ENCODE measurements at places on chromosomes 13 and 19.
A peak's percentile ranks its signal among the peaks of the same experiment; 100 is the strongest.

GRCh38 chr19:15264061-15264932 is 32.0 kb upstream of the EPHX3 start:
- peaks cover 93% of the 10 kb centered on the region for H3K36me3 ChIP-seq
- peak; percentile 32 for DNase-seq
- no peaks in the 10 kb centered on the region for H3K4me1 ChIP-seq
- H3K27me3 ChIP-seq = no peaks in the 10 kb centered on the region
- H3K4me3 ChIP-seq = no peak overlapping the region

- no peaks in the 10 kb centered on the region for H3K27me3 ChIP-seq
- no peaks in the 10 kb centered on the region for H3K4me1 ChIP-seq
- H3K4me3 ChIP-seq = no peak overlapping the region
- H3K27ac ChIP-seq = no peak overlapping the region
- no peaks in the 10 kb centered on the region for H3K36me3 ChIP-seq
Observed at GRCh38 chr19:17353386-17353785, 16.0 kb downstream of the GTPBP3 start.

- no peak for DNase-seq
- no peak overlapping the region for H3K27ac ChIP-seq
- H3K4me3 ChIP-seq = no peak overlapping the region
- H3K36me3 ChIP-seq = peaks cover 41% of the 10 kb centered on the region
- H3K27me3 ChIP-seq = no peaks in the 10 kb centered on the region
Observed at GRCh38 chr19:1015782-1016646, 4.9 kb downstream of the TMEM259 start.

DNA sequence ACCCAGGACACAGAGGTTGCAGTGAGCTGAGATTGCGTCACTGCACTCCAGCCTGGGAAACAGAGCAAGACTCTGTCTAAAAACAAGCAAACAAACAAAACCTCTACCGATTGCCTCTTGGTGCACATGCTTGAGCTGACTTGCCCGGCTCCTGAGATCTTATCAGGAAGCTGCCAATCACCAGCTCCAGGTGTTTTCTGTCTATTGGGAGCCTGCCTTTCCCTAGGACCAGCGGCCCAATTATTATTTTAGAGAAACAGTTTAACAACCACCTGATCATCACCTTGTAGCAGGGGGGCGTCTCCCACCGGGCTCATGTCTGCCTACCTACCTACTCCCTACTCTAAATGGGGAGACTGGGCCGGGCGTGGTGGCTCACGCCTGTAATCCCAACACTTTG is 10.8 kb downstream of the CLEC4M start:
- no peaks in the 10 kb centered on the region for H3K27me3 ChIP-seq
- no peaks in the 10 kb centered on the region for H3K36me3 ChIP-seq
- H3K4me3 ChIP-seq = no peak overlapping the region
- no peak overlapping the region for H3K27ac ChIP-seq
- no peak for DNase-seq

GRCh38 chr19:16061943-16062342 is 14.4 kb upstream of the TPM4 start:
- H3K4me3 ChIP-seq = no peak overlapping the region
- H3K4me1 ChIP-seq = no peaks in the 10 kb centered on the region
- H3K36me3 ChIP-seq = no peaks in the 10 kb centered on the region
- H3K27ac ChIP-seq = no peak overlapping the region
- no peak for DNase-seq

GRCh38 chr13:76830805-76831204 is 55.4 kb downstream of the KCTD12 start:
- no peak for DNase-seq
- no peaks in the 10 kb centered on the region for H3K36me3 ChIP-seq
- no peaks in the 10 kb centered on the region for H3K27me3 ChIP-seq
- no peak overlapping the region for H3K27ac ChIP-seq
- no peak overlapping the region for H3K4me3 ChIP-seq

- DNase-seq = no peak
- no peak overlapping the region for H3K27ac ChIP-seq
- no peaks in the 10 kb centered on the region for H3K27me3 ChIP-seq
- no peak overlapping the region for H3K4me3 ChIP-seq
- no peaks in the 10 kb centered on the region for H3K36me3 ChIP-seq
Observed at GRCh38 chr13:77687799-77688198, 9.7 kb upstream of the SLAIN1 start.

DNA sequence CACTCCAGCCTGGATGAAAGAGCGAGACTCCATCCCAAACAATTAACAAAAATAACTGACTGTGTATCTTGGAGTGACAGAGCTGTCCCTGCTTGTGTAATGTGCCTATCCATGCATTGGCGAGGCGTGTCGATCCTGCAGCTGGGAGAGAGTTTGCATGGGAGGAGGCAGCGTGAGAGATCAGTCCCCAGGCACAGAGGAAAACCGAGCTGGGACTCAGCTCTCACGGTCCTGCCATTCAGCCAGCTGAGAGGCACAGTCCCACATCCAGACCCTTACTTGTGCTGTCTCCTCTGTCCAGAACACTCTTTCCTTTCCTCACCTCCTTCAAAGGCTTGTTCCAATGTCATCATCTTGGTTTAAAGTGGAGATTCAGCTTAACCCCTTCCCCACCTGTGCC is 11.9 kb upstream of the SULT2B1 start:
- no peak overlapping the region for H3K4me3 ChIP-seq
- DNase-seq = no peak
- no peaks in the 10 kb centered on the region for H3K4me1 ChIP-seq
- H3K27ac ChIP-seq = no peak overlapping the region
- H3K27me3 ChIP-seq = no peaks in the 10 kb centered on the region

DNA sequence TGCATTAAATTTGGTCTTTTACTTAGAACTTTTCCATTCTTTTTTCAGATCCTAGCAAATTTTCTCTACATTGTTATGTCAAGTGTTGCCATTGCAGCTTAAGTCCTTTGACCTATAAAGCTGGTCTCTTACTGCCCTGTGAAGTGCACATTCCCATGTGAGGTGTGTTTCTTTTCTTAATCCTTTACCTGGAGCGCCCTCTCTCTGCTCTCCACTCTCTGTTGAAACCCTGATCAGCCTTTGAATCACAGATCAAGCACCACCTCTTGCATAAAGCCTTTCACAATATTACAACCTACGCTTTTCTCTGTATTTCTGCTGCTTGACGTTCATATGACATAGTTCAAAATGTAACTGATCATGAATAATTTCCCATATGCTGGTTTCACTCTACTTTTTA is 84.8 kb downstream of the PCDH17 start:
- no peaks in the 10 kb centered on the region for H3K36me3 ChIP-seq
- H3K4me1 ChIP-seq = no peaks in the 10 kb centered on the region
- no peak overlapping the region for H3K27ac ChIP-seq
- H3K27me3 ChIP-seq = no peaks in the 10 kb centered on the region
- no peak overlapping the region for H3K4me3 ChIP-seq

DNA sequence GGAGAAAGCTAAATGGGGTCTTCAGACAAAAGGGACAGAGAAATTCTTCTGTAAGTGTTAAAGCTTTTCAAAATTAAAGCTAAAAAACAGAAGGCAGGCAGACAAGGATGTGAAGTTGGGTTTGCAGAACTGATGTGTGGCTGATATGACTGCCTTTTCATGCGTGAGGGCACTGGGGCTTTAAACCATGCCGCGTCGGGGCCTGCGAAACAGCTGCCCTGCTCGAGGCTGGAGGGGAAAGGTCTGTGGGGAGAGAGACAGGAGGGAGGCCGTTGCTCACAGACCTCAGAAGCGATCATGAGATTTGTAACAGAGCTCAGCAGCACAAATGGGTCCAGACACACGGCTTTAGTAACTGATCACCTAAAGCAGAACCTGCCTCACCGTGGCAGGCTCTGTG is 23.5 kb downstream of the CAPS start:
- DNase-seq = no peak
- no peaks in the 10 kb centered on the region for H3K4me1 ChIP-seq
- H3K36me3 ChIP-seq = peaks cover 52% of the 10 kb centered on the region
- H3K27ac ChIP-seq = no peak overlapping the region

- peaks cover 11% of the 10 kb centered on the region for H3K36me3 ChIP-seq
- DNase-seq = no peak
- H3K27ac ChIP-seq = peak overlapping the region; percentile 62
- H3K4me1 ChIP-seq = peaks cover 10% of the 10 kb centered on the region
Observed at GRCh38 chr19:43534305-43534815, 1.4 kb downstream of the ZNF575 start.

GRCh38 chr13:100291624-100292023 is 202.7 kb downstream of the PCCA start:
- no peak for DNase-seq
- H3K27me3 ChIP-seq = no peaks in the 10 kb centered on the region
- H3K36me3 ChIP-seq = no peaks in the 10 kb centered on the region
- no peak overlapping the region for H3K4me3 ChIP-seq

- DNase-seq = no peak
- no peaks in the 10 kb centered on the region for H3K27me3 ChIP-seq
- H3K27ac ChIP-seq = no peak overlapping the region
- no peaks in the 10 kb centered on the region for H3K4me1 ChIP-seq
- H3K4me3 ChIP-seq = no peak overlapping the region
- H3K36me3 ChIP-seq = no peaks in the 10 kb centered on the region
Observed at GRCh38 chr13:89827552-89827951, 1519.9 kb upstream of the MIR17HG start.

DNA sequence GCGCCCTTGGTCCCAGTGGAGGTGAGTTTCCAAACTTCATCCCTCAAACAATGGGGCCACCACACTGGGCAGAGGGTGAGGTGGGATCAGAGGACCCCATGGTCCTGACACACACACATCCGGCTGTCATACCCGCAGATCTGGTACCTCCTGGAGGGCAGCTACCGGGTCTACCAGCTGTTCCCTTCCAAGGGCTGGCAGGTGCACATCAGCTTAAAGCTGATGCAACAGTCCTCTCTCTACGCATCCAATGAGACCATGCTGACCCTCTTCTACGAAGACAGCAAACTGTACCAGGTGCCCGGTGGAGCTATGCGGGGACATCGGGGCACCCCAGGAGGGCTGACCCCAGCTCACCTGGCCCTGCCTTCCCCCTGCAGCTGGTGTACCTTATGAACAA is 14.0 kb upstream of the PSMD8 start:
- DNase-seq = no peak
- peaks cover 15% of the 10 kb centered on the region for H3K4me1 ChIP-seq
- H3K27me3 ChIP-seq = no peaks in the 10 kb centered on the region
- H3K4me3 ChIP-seq = no peak overlapping the region
- no peaks in the 10 kb centered on the region for H3K36me3 ChIP-seq

DNA sequence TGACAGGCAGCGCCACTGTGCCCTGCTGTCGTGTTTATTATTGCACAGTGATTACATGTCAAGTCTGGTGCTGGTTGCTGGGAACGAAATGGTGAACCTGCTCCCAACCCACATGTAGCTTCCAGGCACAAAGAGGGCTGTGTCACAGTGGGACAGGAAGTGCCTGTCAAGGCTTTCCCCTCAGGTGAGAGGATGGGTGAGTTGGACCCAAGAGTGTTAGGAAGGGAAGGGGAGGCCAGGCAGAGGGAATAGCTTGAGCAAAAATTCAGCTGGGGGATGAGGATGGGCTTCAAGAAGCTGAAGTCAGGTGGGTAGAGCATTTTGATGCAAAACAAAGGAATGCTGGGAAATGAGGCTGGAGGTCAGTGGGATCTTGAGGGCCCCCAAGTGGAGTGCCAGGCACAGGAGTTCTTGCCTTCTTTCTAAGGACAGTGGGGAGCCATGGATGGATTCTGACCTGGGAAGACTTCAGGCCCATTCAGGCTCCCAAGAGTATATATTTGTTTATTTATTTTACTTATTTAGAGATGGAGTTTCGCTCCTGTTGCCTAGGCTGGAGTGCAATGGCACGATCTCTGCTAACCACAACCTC is 8.5 kb upstream of the QTRT1 start:
- peaks cover 3% of the 10 kb centered on the region for H3K27me3 ChIP-seq
- H3K36me3 ChIP-seq = peaks cover 45% of the 10 kb centered on the region
- H3K4me1 ChIP-seq = peaks cover 11% of the 10 kb centered on the region

GRCh38 chr13:80342471-80343371 is 1.8 kb upstream of the SPRY2 start:
- H3K36me3 ChIP-seq = no peaks in the 10 kb centered on the region
- no peak overlapping the region for H3K27ac ChIP-seq
- H3K4me1 ChIP-seq = peaks cover 27% of the 10 kb centered on the region
- DNase-seq = peak; percentile 16
- peaks cover 23% of the 10 kb centered on the region for H3K27me3 ChIP-seq
- peak overlapping the region; percentile 46 for H3K4me3 ChIP-seq

DNA sequence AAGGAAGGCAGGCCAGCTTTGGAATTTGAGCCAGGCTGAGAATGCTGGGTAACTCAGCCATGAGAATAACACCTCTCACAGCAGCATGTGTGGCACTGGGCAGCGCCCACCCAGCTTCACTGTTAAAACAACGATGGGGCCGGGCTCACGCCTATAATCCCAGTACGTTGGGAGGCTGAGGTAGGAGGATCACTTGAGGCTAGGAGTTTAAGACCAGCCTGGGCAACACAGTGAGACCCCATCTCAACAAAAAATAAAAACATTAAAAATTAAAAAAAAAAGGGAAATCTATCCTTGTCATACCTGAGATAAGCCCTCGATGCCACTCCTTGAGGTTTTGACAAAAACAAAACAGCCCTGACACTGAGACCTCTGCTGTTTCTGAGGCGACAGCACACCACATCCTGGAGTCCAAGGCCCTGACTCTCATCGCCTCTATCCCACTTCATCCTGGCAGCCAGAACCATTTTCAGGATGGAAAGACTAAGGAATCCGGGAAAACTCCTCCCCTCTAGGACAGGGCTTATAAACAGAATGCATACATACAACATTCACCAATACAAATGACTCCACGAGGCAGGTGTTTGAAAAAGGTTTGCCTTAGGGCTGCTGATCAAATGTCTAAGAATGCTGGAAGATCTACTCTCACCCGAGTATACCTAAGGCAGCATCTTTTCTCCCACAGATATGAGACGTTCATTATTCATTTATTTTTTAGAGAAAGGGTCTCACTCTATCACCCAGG is 22.6 kb upstream of the TIMM44 start:
- H3K36me3 ChIP-seq = peaks cover 64% of the 10 kb centered on the region
- DNase-seq = no peak
- H3K27ac ChIP-seq = no peak overlapping the region
- H3K4me3 ChIP-seq = no peak overlapping the region
- H3K4me1 ChIP-seq = no peaks in the 10 kb centered on the region
- no peaks in the 10 kb centered on the region for H3K27me3 ChIP-seq

DNA sequence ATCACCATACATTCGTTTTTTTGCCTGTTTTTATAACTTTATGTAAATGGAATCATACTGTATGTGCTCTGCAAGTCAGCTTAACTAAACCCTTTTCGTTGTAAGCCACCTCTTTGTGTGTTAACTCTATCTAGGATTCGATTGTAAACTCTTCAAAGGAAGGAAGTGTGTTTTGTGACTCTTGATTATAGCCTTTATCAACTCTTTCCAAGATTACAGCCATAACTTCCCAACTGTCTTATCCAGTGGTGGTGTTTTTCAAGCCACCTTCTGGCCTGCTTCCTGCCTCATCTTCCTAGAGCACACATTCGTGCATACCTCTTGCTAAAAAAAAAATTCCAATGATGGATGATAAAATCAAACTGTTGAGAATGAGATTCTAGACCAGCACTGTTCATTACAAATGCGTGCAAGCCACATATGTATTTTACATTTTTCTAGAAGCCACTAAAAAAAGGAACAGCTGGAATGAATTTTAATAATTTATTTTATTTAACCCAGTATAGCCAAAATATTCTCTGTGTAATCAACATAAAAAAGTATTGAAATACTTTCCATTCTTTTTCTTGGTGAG is 12.0 kb upstream of the FBXL3 start:
- H3K27me3 ChIP-seq = no peaks in the 10 kb centered on the region
- no peak overlapping the region for H3K4me3 ChIP-seq
- H3K27ac ChIP-seq = no peak overlapping the region
- H3K36me3 ChIP-seq = no peaks in the 10 kb centered on the region
- no peaks in the 10 kb centered on the region for H3K4me1 ChIP-seq
- no peak for DNase-seq

- no peak overlapping the region for H3K4me3 ChIP-seq
- H3K27ac ChIP-seq = no peak overlapping the region
- no peaks in the 10 kb centered on the region for H3K4me1 ChIP-seq
- H3K27me3 ChIP-seq = no peaks in the 10 kb centered on the region
- no peak for DNase-seq
- no peaks in the 10 kb centered on the region for H3K36me3 ChIP-seq
Observed at GRCh38 chr13:73657821-73658540, 476.2 kb downstream of the KLF12 start.
